ENCODE measurements at places on chromosomes 1 and 21. TPM values are rescaled to one million over a fixed set of nuclear protein-coding genes. Genes with fewer than 3 reads are reported as not detected.

DNA sequence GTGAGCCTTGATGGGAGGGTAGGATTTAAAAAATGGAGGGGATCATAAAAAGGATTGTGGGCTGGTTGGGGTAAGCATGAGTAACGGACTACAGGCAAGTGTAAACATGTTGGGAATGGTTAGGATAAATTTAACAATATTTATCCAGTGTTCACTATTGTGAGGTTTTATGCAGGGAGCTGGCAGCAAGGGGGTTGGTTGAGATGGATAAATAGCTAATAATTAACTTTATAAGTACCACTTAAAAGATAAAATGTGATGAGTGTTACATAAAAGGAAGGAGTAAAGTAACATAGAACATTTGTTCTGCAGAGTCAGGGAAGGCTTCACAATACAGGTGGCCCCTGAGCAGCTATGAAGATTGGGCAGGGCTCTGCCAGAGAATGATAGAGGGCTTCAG is 109.0 kb downstream of the NGF start:
- no peak for DNase-seq

DNA sequence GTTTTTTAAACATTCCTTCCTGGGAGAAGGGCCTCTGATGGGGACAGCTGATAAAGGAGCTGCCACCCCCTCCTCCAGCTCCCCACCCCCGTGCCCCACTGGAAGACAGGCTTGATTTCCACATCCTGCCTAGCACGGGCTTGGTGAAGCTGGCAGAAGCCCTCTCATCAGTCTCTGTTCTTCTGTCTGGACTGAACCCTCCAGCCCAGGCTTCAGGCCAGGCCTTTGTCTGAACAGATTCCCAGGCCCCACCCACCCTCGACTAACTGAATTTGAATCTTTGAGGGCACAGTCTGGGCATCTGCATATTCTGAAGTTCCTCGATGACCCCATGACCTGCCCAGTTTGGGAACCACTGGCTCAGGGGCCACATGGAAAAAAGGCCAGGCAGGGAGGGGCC is 75.3 kb downstream of the CD58 start:
- DNase-seq, result no peak

- DNase-seq, result no peak
Observed at GRCh38 chr1:154236855-154237254, 16.1 kb downstream of the UBAP2L start.

- DNase-seq, result no peak
Observed at GRCh38 chr1:15960808-15961207, 15.1 kb downstream of the ZBTB17 start.

DNA sequence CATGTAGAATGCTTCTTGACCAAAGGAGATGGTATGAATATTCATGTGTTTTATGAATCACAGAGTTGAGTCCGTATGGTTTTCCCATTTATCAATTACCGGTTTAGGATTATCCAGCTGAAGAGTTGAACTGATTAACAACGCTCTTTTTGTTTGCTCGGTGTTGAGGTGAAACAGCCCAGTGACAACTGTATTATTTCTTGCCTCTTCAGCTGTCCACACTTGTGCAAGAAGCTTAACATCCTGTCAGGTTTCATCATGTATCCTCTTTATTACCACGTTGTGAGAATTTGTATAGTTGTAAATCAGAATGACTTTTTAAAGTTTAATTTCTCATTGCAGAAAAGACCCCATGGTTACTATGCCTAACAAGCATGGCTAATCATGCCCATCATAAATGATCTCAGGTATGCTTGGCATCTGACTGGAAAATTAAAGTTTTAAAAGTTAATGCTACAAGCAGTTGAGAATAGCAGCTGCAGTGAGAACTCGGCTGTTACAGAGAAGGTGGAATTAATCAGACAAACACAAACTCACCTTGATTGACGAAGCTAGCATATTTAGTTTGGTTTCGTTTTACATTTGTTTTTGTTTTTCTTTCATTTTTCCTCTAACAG is 563.2 kb upstream of the ADGRL2 start:
- DNase-seq, result peak; percentile 24

- no peak for DNase-seq
Observed at GRCh38 chr1:173152598-173152997, 54.5 kb downstream of the TNFSF4 start.

DNA sequence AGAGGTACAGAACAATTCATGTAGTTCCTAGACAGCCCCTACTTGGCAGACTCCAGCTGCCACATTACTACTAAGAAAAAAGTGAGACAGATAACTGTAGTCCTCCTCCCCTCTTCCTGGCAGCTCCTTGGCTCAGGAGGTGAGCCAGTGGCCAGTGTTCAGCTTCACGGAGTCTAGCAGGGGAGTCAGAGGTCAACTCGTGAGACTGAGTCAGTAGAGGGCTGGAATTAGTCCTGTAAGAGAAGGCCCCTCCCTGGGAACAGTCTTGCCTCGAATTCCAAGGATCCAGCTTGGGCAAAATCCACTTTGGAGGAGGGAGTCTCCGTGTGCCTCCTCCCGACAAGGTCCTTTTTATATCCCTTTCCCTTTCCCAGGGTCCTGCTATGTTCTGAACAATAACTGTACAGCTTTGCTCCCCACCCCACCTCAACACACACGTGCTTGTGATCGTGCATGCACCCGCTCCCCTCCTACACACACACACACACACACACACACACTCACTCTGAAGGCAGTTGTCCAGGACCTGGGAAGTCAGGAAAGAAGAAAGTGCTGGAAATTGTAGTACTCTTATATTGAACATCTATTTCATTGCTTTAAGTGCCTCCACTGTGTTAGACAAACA is 22.5 kb upstream of the SLC27A3 start:
- DNase-seq, result no peak

DNA sequence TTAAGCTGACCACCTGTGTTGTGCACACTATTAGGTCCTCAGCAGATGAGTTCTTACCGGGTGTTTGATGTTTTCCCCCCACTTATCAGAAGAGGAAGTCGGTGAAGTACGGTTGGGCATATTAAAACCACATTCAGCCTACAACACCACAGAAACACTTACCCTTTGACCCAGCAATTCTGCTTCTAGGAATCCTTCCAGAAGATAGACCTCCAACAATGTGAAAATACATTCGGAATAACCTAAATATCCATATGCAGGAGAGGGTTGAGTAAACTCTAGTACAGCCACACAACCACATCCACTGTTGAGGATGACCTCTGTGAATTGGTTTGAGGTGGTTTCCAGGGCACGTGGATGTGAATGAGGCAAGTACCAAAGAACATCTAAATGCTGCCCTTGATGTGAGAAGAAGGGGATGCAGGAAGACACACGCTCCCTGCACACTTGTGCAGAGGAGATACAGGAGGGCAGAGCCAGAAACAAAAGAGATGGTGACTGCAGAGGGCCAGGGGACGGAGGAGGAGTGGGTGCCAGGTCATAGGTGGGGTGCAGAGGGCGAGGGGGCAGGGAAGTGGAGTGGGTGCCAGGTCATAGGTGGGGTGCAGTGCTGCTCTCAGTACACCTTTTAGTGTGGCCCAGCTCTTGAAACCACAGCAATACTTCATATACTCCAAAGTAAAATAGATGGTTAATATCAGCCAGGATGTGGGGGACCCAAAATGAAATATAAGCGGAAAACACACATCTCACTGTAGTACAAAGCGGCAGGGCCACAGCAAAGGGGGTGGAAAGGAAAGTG is 12.8 kb downstream of the ADARB1 start:
- DNase-seq, result no peak

- peak; percentile 80 for DNase-seq
Observed at GRCh38 chr1:75133750-75134646, at the start of gene LHX8. Gene LHX8, plus strand, starts transcription at chr1:75134388. Its CDS starts 2,227 bp downstream, at chr1:75136615.

GRCh38 chr1:1024149-1024770 is 4.3 kb downstream of the AGRN start:
- no peak for DNase-seq

- no peak for DNase-seq
Observed at GRCh38 chr1:5485436-5485835, 506.8 kb downstream of the NPHP4 start.

- DNase-seq, result peak; percentile 50
Observed at GRCh38 chr1:21262293-21263051, 27.8 kb downstream of the ECE1 start.

DNA sequence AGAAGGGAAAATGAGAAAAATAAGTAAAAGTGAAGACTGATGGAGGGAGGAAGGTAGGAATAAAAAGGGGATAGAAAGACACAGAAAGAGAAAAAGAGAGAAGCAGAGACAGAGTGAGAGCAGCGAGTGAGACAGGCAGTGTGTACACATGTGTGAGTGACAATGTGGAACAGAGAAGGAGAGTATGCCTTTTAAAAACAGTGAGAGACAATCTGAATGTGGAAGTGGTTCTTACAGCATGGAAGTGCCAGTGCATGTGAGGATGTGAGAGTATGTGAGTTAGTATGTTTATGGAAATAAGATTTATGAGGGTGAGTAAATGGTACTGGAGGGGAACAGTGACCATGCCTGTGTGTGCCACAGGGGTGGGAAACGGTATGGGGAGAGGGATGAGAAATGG is 1.2 kb downstream of the NEGR1 start:
- DNase-seq, result no peak

- no peak for DNase-seq
Observed at GRCh38 chr1:160129046-160129445, 13.5 kb downstream of the ATP1A2 start.

GRCh38 chr1:241770115-241770514 is 77.9 kb upstream of the EXO1 start:
- DNase-seq, result no peak

GRCh38 chr21:18384771-18385170 is 18.8 kb downstream of the TMPRSS15 start:
- DNase-seq, result peak; percentile 54

GRCh38 chr1:211699059-211699458 is 23.6 kb upstream of the NEK2 start:
- peak; percentile 31 for DNase-seq

DNA sequence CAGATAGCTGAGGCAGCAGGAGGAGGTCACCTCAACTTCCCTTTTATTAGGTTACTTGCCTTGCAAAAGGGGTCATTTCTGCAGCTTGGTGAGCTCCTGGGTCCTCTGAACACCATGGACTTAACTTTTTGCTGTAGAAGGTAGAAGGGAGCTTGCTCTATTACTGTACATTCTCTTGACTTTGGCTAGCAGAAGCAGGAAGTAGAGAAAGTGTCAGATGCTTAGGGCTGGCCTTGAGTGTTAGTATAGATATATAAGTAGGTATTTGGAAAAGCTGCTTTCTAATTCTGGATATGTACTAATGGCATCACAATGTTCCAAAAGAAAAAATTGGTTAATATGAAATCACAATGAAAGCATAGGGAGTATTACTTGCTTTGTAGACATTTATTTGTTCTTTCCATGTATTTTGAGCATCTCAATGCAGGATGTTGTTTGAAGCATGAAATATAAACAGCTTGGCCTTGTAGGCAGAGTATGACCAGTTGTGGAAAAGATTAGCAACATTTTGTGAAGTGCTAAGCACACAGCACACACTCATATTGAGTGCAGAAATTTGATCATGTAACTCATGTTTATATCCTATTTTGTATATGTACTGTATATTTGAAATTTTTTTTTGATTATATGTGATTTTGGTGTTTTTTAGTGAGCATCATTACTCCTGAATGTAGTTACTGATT is 108.8 kb downstream of the DYRK1A start:
- no peak for DNase-seq

GRCh38 chr1:20423169-20423795 is 62.7 kb downstream of the CAMK2N1 start:
- no peak for DNase-seq

GRCh38 chr1:232725305-232726047 is 79.7 kb upstream of the MAP10 start:
- DNase-seq, result no peak

DNA sequence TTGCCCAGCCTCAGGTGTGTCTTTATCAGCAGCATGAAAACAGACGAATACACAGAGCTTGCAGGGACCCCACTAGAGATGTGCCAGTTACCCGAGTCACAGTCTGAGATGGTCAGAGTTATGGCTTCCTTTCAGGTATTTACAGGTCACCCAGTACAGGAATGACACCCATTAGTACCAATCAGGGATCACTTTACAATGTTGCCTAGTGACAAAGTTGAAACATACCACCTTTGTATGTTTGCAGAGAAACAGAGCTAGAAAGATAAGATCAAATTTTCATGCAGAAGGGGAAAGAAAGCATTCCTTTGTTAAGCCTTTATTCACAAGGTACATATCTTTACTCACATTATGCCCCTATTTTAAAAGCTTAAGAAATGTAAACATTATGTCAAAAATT is 137.6 kb downstream of the RGS7 start:
- no peak for DNase-seq

GRCh38 chr1:156445789-156446263 is 54.7 kb downstream of the MEF2D start:
- peak; percentile 89 for DNase-seq

DNA sequence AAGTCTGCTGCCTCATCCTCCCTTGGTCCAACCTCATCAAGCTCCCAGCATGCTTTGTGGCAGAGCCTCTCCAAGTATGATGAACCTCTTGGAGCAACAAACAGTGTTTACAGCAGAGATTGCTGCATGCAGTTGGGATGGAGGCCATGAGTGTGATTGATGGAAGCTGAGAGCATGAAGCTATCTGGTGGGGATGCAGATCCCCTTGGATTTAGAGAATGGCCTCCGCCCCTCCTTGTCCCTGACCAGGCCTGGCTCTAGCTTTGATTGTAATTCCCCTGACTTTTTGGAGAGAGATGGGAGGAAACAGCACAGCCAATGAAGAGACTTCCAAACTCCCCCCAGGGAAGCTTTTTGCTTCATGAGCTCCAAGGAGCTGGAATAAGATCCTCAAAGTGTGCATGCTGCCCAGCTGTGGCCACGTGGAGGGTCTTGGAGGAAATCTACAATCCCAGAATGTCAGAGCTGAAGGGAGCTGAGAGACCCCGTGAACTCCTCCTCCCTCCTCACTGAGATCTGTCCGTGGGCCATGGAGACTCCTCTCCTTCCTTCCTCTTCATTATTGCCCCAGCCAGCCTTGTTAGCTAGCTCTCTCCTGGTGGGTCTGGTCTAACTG is 165.3 kb upstream of the USP24 start:
- no peak for DNase-seq

GRCh38 chr1:245715970-245716369 is 561.2 kb downstream of the KIF26B start:
- no peak for DNase-seq

DNA sequence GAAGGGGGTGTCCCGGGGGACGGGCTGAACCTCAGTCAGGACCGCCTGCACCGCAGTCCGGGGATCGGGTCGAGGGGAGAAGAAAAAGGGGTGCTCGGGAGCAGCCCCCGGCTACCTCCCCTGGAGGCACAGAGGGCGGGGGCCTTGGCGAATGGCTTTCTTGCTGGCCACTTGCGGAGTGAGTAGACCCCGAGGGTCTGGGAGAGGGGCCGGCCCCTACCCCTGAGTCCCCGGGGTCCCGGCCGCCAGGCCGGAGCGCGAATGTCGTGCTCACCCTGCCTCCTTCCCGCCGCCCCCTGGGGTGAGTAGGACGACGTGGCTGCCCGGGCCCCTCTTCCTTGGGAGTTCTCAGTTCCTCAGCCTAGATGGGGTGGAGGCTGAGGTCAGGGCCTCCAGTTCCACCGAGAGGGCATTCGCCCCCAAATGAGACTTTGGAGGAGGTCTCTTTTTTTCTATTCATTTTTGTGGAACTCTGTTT is 113.0 kb downstream of the OSBPL9 start:
- DNase-seq, result peak; percentile 78

The SLFNL1 gene
- total RNA-seq, result 0.19 TPM

The LIPI gene
- not detected for total RNA-seq

The KCNQ4 gene
- not detected for total RNA-seq

The TMIGD3 gene
- not detected for total RNA-seq

The ATAD3A gene
- total RNA-seq, result 25.1 TPM

The TAS1R1 gene
- not detected for total RNA-seq

The SIKE1 gene
- 81.9 TPM for total RNA-seq

The ARMH1 gene
- total RNA-seq, result 3.6 TPM

The RAB3B gene
- total RNA-seq, result 19.3 TPM

The SLC35A3 gene
- 22.5 TPM for total RNA-seq

The CD1B gene
- total RNA-seq, result not detected

The LRRC3 gene
- 2.5 TPM for total RNA-seq

The RXFP4 gene
- total RNA-seq, result not detected

The SPATA17 gene
- 2.1 TPM for total RNA-seq

The ZNF362 gene
- total RNA-seq, result 27.9 TPM
